Pulmonary artery endothelial cell (primary cell): ENCODE measurements at places on chromosomes 1 and 21. TPM values are rescaled to one million over a fixed set of nuclear protein-coding genes. Genes with fewer than 3 reads are reported as not detected.

S100A16 gene
- 689 and 738 TPM in 2 replicates for total RNA-seq

FMO5 gene
- 0.53 and 0.73 TPM in 2 replicates for total RNA-seq

ATP1A1 gene
- 228 and 236 TPM in 2 replicates for total RNA-seq

DCST2 gene
- 0.07 TPM in 1 of 2 replicates, not detected in the other for total RNA-seq

PCSK9 gene
- total RNA-seq, result 0.07 TPM in 2 replicates

BCAS2 gene
- total RNA-seq, result 37.8 and 51.3 TPM in 2 replicates
